ENCODE measurements at places on chromosomes 5 and 9. TPM values are rescaled to one million over a fixed set of nuclear protein-coding genes. Genes with fewer than 3 reads are reported as not detected.

LCN15 gene
- polyA plus RNA-seq, result 0.06 TPM

SV2C gene
- polyA plus RNA-seq, result 0.30 TPM

TOR1B gene
- 20.0 TPM for polyA plus RNA-seq

SHISAL2B gene
- polyA plus RNA-seq, result 0.14 TPM

TXNDC8 gene
- polyA plus RNA-seq, result not detected

GRIA1 gene
- polyA plus RNA-seq, result 4.0 TPM

DDX4 gene
- polyA plus RNA-seq, result 0.21 TPM

DNA sequence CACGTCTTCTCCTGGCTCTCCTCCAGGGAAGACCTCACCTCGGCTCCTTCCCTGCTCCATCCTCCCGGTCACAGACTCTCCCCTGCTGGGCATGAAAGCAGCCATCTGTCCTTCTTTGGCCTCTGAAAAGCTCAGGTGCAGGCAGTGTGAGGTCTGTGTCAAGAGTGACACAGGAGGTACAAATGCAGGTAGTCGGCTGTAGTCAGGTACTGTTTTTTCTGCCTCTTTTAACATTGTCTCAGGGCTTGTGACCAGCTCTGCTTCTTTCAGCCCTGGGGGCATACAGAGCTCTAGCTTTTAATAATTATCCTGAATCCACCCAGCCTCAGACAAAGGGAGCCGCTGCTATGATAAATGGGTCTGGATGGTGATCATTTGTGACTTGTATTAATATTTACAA lies 46.4 kb downstream of the C5orf15 start:
- DNase-seq, result no peak

GRCh38 chr9:69599232-69599971 lies 72.8 kb downstream of the APBA1 start:
- DNase-seq, result no peak

- no peak for DNase-seq
These were observed 79.2 kb downstream of the MEGF10 start for GRCh38 chr5:127369796-127370195.

DNA sequence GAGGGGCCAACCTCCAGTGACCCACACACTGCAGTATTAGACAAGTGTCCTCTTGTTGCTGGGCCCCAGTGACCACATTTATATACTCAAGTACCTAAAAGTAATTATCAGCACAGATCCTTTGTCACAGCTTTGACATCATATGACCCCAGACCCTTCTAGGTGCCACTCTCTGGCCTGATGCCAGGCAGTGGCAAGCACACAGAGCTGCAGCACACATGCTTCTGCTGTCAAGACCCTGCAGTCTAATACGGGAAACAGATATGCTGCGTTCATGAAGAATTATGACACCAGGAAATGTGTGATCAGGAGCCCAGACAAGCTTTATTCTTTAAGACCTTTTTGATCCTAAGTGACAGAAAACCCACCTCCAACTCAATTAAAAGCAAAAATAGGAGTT lies 63.8 kb upstream of the AFAP1L1 start:
- DNase-seq, result no peak

DNA sequence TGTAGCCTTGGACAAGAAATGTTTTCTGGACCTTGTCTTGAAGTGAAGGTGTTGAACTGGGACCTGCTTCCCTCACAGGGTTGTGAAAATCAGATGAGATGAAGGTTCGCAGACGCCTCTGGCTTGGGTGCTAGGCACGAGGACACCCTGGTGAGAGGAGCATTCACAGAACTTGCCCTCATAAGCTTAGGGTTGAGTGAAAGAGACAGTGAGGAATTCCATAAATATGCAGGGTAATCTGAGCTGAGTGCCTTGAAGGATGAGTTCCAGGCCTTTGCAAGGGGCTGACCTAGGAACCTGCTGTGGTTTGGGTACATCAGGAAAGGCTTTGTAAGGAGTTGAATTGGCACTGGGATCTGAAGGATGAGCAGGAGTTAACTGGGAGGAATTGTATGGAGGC lies 75.7 kb upstream of the SAP30L start:
- no peak for DNase-seq

DNA sequence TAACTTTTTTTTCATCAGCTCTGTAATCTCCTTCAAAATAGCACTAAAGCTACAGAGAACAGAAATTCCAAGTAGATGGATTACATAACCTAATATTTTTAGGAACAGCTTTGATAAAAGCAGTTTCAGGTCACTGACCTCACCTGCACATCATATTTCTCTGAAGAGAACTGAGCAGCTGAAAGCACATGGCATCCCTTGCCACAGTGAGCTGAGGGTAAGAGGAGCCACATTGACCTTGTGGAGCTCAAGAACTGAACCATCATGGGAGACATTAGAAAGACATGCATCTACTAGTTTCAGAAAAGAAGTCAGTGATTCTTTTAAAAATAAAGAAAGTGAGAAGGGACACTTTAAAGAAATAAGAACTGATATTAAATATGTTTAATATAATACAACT lies 222.7 kb downstream of the CFAP90 start:
- no peak for DNase-seq
